ENCODE measurements at places on chromosomes 6 and 20.

GRCh38 chr6:141265756-141266623 is 866.7 kb upstream of the GJE1 start:
- DNase-seq, result no peak

DNA sequence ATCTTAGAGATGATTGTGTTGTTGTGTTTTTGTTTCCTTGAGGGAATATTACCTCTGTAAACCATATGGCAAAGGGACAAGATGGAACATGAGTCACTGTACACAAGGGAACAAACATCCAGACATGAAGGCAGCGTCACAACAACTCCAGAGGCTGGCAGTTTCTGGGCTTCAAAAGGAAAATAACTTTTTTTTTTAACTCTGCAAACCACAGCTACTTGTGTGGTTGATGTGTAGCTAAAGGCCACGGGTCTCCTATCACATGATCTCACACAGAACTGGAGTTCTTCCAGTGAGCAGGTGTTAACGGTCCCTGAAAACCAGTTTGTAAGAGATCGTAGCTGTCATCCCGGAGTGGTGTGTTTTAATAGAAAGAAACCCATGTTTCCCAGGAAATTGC is 33.2 kb upstream of the HBS1L start:
- DNase-seq, result peak; percentile 31

- no peak for DNase-seq
These were observed 578.0 kb upstream of the ARID1B start for GRCh38 chr6:156199182-156199581.

DNA sequence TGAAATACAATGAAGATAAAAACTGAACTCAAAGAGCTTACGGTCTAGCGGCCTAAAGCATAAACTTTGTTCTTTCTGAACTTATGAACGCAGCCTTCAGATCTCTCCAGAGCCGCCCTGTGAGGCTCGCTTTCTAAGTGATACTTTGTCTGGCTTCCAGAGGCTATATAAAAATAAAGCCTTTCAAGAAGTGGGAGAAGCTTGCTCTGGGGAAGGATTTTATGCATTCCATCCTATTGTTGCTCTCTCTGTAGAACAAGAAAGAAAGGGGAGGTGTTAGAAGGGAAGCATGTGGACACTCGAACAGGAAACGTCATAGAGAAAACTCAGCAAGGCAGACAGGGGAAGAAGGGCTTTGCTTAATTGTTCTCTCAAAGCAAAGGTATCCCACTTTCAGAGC is 77.0 kb downstream of the TBX18 start:
- DNase-seq, result no peak

- no peak for DNase-seq
These were observed 11.7 kb upstream of the HCK start for GRCh38 chr20:32040142-32040953.

DNA sequence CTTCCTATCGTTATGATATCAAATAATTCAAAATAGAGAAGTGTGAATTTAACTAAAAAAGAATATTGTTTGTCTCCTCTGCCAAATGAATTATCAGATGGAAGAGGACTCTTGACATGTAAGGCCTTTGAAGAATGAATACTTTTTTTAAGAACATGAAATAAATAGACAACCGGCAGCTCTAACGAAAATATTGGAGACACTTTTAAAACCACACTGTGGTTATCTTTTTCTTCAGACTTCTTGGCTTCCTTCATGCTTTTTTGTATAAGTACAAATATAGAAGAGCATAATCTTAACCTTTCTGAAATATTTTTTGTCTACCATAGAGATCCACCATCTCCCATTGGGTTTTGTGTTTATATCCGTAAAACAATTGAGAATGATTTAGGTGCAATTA is 115.2 kb upstream of the SCGN start:
- no peak for DNase-seq

GRCh38 chr20:31949877-31950646 is 1.8 kb downstream of the PDRG1 start:
- DNase-seq, result no peak

GRCh38 chr20:48697845-48698491 is 129.8 kb downstream of the PREX1 start:
- no peak for DNase-seq
